ENCODE measurements at places on chromosomes 6 and 20. TPM values are rescaled to one million over a fixed set of nuclear protein-coding genes. Genes with fewer than 3 reads are reported as not detected.

DNA sequence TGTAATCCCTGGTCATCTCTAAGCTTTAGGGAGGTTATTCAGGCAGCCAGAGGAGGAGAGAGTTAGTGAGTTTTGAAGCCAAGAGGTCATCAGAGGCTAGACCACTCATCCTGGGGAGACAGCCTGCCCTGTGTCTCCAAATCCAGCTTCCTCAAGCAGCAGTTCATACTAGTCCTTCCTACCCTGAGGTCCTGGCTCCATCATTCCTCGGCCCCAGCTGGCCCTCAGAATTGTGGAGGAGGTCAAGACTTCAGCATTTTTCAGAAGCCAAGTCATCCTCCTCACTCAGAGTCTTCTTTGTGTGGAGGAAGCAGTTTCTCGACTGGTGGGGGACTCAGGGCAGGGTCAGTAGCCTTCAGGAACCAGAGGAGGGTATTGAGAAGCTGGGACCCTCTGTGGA is 12.4 kb upstream of the KIAA1755 start:
- no peak for DNase-seq
- H3K27me3 ChIP-seq = peaks cover 2% of the 10 kb centered on the region
- H3K27ac ChIP-seq = no peak overlapping the region
- no peaks in the 10 kb centered on the region for H3K4me1 ChIP-seq
- H3K36me3 ChIP-seq = no peaks in the 10 kb centered on the region

The TMC2 gene
- not detected for total RNA-seq

The C6orf52 gene
- total RNA-seq = not detected

The PREP gene
- total RNA-seq = 33.8 TPM

The AMD1 gene
- total RNA-seq = 133 TPM

The PPP1R14C gene
- not detected for total RNA-seq

GRCh38 chr20:32777177-32777956 is 15.2 kb downstream of the DNMT3B start:
- H3K4me3 ChIP-seq = no peak overlapping the region
- no peak for DNase-seq
- no peaks in the 10 kb centered on the region for H3K27me3 ChIP-seq
- H3K36me3 ChIP-seq = no peaks in the 10 kb centered on the region

- H3K27ac ChIP-seq = peak overlapping the region; percentile 17
- H3K4me1 ChIP-seq = peaks cover 29% of the 10 kb centered on the region
- peaks cover 84% of the 10 kb centered on the region for H3K36me3 ChIP-seq
- no peak for DNase-seq
- no peaks in the 10 kb centered on the region for H3K27me3 ChIP-seq
These were observed 10.1 kb downstream of the CD164 start for GRCh38 chr6:109372130-109372529.

The LRRN4 gene
- not detected for total RNA-seq

- no peaks in the 10 kb centered on the region for H3K36me3 ChIP-seq
- no peak overlapping the region for H3K4me3 ChIP-seq
- no peaks in the 10 kb centered on the region for H3K27me3 ChIP-seq
These were observed 143.1 kb downstream of the CEP57L1 start for GRCh38 chr6:109238396-109238795.

DNA sequence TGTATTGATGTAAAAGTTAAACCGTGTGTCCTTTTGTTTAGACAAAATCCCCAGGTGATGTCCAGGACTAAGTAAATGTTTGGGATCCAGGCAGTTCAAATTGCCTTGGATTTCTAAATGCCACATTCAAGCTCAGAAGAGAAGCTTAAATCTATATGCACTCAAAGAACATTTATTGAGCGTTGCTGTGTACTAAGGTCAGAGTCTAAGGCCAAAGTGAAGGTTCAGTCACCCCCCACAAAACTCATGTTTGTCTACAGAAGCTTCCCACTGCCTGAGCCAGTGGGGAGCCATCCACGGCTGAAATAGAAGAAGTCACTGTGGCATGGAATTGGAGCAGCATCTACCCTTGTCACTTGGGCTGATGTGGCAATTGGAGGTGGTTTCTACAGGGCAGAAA is 70.7 kb upstream of the INSM1 start:
- no peaks in the 10 kb centered on the region for H3K4me1 ChIP-seq
- H3K27ac ChIP-seq = no peak overlapping the region
- no peak for DNase-seq
- H3K27me3 ChIP-seq = no peaks in the 10 kb centered on the region
- no peak overlapping the region for H3K4me3 ChIP-seq
- H3K36me3 ChIP-seq = no peaks in the 10 kb centered on the region
